ENCODE measurements at places on chromosomes 5 and 9. TPM values are rescaled to one million over a fixed set of nuclear protein-coding genes. Genes with fewer than 3 reads are reported as not detected.

Gene TRIP13
- total RNA-seq = 0.53 TPM

Gene SNAPC4
- 5.9 TPM for total RNA-seq

Gene TMOD1
- total RNA-seq = 2.2 TPM

Gene SPINK13
- total RNA-seq = not detected

Gene UBLCP1
- total RNA-seq = 17.0 TPM

Gene ENTREP1
- 12.7 TPM for total RNA-seq

Gene ARL14EPL
- total RNA-seq = not detected

Gene PCDHB12
- total RNA-seq = 0.49 TPM

Gene SCAI
- 5.7 TPM for total RNA-seq

Gene FOXD4L3
- not detected for total RNA-seq

All from lower leg skin (tissue), 4 donors.